ENCODE measurements at places on chromosomes 3 and 15. TPM values are rescaled to one million over a fixed set of nuclear protein-coding genes. Genes with fewer than 3 reads are reported as not detected.

C3orf20 gene
- not detected for total RNA-seq

ALPK3 gene
- 0.12 TPM for total RNA-seq

GPR160 gene
- 2.7 TPM for total RNA-seq

GNAI2 gene
- 283 TPM for total RNA-seq

DNA sequence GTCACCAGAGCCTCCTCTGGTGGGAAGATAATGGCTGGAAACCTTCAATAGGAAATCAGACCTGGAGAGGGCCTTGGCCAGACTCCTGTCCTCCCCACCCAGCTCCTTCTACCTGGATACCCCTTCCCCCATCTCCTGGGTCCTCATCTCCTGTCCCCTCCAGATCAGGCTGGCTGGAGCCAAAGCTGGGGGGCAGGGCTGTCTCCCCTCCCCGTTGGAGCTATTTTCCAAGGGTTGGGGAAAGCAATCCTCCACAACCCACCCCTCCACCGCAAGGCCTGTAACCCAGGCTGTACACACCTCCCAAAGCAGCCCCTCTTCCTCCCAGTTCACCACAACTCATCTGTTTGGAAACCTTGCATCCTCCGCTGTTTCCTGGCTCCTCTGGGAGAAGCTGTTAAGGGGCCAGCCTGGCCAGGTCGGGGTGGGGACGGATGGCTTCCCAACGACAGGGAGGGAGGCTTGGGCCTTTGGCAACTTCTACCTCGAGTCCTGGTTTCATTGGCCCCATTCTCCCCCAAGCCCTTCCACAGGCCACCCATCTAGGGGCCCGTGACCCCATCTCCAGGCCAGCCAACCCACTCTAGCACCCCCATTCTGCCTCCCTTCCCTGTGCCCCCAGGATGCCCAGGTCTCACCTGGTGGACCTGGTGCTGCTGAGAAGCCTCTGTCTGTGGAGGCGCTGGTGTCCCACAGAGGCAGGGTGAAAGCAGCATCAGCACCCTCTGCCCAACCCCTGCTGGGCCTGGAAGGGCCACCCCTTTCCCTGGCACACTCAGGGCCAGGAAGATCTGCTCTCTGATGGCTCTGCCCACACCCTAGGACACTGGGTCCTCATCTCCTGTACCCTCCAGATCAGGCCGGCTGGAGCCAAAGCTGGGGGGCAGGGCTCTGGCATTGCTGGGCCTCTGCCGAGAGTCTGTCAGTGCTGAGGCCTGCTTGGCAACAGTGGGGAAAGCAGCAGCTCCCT, 22.1 kb upstream of the GOLGA6C start:
- DNase-seq, result no peak

DNA sequence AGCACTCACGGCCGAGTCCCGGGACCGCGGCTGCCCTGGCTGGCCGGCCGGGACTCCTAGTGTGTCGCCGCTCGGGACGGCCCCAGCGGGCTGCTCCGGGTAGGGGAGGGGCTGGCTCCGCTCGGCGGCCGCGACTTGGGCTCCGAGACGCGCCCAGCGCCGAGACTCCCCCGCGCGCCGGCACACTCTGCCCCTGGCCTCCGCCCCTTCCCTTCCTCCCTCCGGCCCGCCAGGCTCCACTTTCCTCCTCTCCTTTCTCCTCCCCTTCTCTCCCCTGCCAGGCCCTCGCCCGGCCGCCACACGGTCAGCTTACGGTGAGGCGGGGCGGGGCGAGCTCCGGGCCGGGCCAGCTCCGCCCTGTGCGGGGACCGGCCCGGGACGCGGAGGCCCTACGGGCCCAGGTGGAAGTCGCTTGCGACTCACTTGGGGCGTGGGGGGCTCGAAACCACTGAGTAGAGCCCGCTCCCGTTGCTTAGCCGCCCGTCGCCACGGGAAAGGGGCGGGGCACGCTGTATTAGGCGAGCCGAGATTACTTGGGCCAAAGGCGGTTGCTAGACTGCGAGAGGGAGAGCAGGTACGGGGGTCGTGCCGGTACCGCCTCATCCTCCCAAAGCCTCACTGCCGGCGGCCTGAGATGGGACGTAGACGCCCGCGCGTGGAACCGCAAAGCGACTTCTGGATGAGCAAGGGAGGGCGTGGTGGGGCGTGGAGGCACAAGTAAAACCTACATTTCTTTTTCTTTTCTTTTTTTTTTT, at the start of gene ITGB5:
Gene ITGB5 (minus strand): TSS at position 189 of the 755 bp plus-strand sequence. CDS start 365 bp downstream, outside the sequence.
- DNase-seq, result peak; percentile 67

GRCh38 chr3:45665101-45665572, 24.1 kb upstream of the SACM1L start:
- DNase-seq, result peak; percentile 59

DNA sequence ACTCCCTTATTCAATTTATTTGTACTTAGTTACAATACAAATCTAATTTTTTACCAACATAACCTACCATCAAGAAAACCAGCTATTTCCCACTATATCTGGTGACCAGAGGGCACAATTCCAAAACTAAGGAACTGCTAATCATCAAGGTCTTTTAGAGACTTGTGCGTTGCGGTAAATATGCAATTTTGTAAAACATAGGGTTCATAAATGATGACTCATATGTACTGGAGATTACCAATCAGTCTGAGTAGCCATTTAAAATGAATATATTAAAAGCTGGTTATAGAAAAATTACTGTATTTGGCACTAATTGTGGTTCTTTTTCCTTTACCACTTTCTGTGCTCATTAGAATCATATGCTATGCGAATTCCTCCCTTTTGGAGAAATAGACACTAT, 859.6 kb downstream of the ROBO1 start:
- no peak for DNase-seq

DNA sequence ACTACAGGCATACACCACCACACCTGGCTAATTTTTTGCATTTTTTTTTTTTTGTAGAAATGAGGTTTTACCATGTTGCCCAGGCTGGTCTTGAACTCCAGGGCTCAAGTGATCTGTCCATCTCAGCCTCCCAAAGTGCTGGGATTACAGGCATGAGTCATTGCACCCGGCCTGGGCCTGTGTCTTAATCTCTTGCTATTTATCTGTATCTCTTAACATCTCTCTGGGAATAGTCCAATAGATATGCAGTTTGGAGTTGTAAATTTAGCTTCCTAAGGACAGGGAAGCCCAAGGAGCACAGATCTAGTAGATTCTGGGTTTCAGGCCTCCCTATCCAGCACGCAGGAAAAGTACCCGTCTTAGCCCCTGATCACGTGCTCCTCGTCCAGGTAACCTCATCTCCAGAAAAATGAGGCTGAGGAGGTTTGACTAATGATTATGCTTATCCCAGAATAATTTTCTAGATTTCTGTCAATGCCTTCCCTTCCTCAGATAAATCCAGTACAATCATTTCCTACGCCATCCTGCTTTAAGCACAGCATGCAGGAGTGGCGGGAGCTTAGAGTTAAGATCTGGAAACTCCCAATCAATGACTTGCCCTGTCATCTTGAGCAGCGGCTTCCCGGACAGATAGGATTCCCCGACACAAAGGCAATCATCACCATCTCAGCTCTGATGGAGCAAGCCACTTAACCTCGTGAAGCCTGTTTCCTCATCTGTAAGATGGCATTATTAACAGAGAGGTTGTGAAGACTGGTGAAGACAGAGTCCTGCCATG, 12.3 kb upstream of the CTDSPL start:
- DNase-seq, result no peak

- DNase-seq, result no peak
Measured at GRCh38 chr3:3919316-3919715, 120.1 kb downstream of the LRRN1 start.

GRCh38 chr3:72543246-72543645, 305.0 kb downstream of the SHQ1 start:
- DNase-seq, result no peak

DNA sequence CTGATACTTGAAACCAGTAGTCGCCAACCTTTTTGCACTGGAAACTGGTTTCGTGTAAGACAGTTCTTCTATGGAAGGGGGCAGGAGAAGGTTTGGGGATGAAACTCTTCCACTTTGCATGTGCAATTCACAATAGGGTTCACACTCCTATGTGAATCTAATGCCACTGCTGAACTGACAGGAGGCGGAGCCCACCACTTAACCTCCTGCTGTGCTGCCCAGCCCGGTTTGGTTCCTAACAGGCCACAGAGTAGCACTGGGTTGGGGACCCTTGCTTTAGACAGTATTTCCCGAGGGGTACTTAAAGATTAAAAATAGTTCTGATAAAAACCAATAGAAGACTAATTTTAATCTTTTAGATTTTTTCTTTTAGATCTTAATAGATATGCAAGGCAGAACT, 11.1 kb downstream of the TFG start:
- no peak for DNase-seq
